Activated CD4-positive, alpha-beta T cell treated with anti-CD3 and anti-CD28 coated beads, Interleukin-2, amount 10 ng/mL, durations not matched to agents 7 days and 5 days (primary cell): ENCODE measurements at places on chromosomes 2 and 18. TPM values are rescaled to one million over a fixed set of nuclear protein-coding genes. Genes with fewer than 3 reads are reported as not detected.

RGPD4 gene
- 0.02 TPM for total RNA-seq

DNA sequence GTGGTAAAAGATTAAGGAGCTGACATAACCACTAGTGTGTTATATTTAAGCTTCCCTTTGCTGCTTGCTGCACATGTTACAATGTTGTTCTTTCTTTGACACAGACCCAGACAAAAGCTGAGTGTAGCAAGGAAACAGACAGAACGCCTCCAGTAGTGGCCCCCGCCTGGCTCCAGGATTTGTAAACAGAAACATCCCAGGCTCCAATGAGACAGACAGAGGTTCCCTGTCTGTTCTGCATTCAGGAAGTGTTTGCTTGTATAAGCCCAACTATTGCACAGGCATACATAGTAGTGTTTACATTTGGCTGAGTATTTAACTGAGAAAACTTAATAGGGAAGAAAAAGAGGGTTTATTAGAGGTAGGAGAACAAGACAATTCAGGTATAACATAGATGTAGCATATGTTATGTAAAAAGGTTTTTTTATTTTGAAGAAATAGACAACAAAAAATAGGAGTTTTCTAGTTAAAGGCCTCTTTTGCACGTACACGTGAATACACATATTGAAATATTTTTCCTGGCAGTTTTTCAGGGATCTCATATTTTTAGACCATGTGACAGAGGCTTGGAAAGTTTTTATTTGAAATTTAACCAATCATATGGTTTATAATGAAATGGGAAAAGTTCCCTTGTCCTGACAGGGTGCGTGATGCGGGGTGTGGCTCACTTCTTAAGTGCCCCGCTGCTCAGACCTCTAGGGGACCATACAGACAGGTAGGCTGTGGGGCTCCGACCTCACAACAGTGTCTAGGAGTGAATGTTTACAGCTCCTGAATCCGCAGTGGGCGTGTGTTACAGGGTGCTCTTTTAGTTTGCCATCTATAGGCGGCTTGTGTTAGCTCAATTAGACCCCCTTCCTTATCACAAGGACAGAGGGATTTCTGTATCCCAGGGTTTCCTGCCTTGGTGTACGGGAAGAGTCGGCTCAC lies 118.4 kb downstream of the BMPR2 start:
- H3K36me3 ChIP-seq, result no peaks in the 10 kb centered on the region
- H3K4me3 ChIP-seq, result no peak overlapping the region
- no peaks in the 10 kb centered on the region for H3K4me1 ChIP-seq
- H3K27ac ChIP-seq, result no peak overlapping the region
- H3K27me3 ChIP-seq, result no peaks in the 10 kb centered on the region

GRCh38 chr2:46993501-46993900 lies 77.9 kb upstream of the MCFD2 start:
- no peak overlapping the region for H3K4me3 ChIP-seq
- H3K4me1 ChIP-seq, result no peaks in the 10 kb centered on the region
- H3K27ac ChIP-seq, result no peak overlapping the region
- H3K27me3 ChIP-seq, result no peaks in the 10 kb centered on the region
- H3K36me3 ChIP-seq, result peaks cover 37% of the 10 kb centered on the region
- DNase-seq, result no peak

KIF5C gene
- total RNA-seq, result 6.1 TPM

- peak; percentile 10 for DNase-seq
- H3K4me1 ChIP-seq, result peaks cover 42% of the 10 kb centered on the region
- H3K27ac ChIP-seq, result peak overlapping the region; percentile 78
- no peak overlapping the region for H3K4me3 ChIP-seq
These were observed 367.3 kb upstream of the HS6ST1 start for GRCh38 chr2:128685841-128686496.

DNA sequence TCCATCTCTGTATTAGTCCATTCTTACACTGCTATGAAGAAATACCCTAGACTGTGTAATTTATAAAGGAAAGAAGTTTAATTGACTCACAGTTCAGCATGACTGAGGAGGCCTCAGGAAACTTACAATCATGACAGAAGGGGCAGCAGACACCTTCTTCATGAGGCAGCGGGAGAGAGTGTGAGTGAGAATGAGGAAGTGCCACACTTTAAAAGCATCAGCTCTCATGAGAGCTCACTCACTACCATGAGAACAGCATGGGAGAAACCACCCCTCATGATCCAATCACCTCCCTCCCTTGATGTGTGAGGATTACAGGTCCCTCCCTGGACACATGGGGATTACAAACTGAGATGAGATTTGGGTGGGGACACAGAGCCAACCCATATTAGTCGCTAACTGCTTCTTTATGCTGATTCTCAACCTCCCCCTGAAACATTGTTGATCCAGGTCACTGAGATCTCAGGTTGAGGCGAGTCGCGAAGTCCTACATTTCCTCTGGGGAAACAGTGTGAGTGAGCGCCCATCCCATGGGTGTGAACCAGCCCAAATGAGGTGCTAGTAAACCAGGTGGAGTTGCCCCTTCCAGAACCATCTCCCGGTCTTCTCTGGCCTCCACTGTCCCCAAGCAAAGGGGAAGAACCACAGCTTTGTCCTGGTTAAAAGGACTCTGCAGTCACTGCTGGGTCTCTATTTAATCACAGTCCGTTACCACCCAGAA lies 123.8 kb downstream of the CAPN13 start:
- no peak overlapping the region for H3K27ac ChIP-seq
- no peak for DNase-seq
- no peaks in the 10 kb centered on the region for H3K36me3 ChIP-seq
- no peaks in the 10 kb centered on the region for H3K4me1 ChIP-seq
- H3K4me3 ChIP-seq, result no peak overlapping the region

DNA sequence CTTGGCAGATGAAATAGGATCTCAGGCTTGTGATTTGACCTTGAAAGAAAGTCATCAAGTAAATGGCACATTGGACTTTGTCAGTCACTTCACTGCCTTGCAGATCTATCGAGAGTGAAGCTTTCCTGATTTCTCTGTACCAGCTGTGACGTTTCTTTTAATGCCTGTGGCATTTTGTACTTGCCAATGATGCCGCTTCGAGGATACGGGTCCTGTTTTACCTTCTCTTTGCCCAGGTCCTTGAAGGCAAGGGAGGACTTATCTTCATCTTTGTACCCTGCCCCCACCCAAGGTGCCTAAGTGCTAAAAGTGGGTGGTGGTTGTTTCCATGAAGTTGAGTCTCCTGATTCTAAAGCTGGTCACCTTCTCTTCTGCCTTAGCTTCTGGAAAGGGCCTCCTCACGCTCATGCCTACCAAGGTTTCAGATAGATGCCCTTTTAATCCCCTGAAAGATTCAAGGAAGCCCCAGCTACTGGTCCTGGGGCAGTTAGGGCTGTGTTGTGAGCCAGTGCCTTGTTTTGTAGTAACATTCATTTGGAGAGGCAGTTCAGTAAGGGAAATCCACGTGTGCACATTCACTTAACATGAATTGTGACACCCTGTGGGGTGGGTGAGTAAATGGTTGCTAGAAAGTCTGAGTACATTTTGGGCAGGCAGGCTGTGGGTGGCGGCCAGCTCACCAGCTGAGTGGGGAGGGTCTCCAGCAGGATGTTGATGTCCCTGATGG lies 6.1 kb downstream of the LBH start:
- H3K36me3 ChIP-seq, result peaks cover 75% of the 10 kb centered on the region
- H3K4me1 ChIP-seq, result peaks cover 79% of the 10 kb centered on the region
- no peak for DNase-seq
- H3K4me3 ChIP-seq, result peak overlapping the region; percentile 4
- no peaks in the 10 kb centered on the region for H3K27me3 ChIP-seq

DNA sequence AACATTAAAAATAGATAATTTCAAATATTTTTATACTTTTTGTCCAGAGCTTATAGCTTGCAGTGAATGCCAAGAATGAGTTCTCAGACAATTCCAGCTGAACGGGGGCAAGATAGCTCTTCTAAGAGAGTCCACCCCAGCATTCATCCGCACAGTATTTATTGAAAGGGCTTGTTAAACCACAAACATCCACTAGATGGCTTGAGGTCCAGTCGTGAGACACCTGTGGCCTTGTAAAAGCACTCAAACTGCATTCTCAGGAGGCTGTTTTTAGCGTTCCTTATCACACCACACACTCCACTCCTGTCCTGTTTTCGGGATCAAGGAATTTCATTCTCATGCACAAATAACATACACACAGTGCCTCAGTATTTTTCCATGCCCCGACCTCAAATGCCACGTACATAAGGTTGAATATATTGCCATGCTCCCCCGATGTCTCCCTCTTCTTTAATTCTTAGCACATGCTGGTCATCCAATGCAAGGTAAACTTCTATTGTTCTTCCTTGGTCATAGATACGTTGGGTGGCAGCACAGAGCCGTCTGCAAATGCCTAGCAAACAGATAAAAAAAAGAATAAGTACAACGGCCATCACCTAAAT lies 47.4 kb downstream of the DNAJC10 start:
- H3K27ac ChIP-seq, result no peak overlapping the region
- H3K36me3 ChIP-seq, result peaks cover 21% of the 10 kb centered on the region
- peak; percentile 18 for DNase-seq
- no peak overlapping the region for H3K4me3 ChIP-seq
- peaks cover 4% of the 10 kb centered on the region for H3K4me1 ChIP-seq

DNA sequence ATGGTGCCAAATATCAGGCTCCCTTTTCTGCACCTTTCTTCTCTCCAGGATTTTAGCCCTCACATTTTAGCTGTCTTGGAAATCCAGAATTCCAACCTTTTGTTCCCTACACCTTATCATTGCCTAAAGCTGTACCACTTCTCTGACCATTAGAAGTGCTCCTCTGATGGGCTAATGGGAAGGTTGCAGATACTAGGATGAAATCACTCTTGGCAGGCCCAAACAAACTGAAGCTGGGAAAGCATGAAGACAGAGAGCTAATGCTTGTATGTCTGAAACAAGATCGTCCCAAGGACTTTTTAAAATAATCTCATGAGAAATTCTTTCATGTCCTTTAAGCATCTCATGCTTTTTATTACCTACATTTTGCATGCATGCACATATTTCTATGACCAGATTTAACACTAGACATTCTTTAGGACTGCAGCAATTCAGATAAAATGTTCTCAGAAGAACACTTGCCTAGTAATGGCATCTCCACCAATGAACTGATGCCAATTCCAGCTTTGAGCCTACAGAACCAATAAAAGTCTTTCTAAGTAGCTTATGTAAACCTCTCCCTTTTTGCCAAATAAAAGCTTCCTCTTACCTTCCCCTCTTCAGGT lies 98.4 kb upstream of the OSR1 start:
- H3K36me3 ChIP-seq, result no peaks in the 10 kb centered on the region
- H3K4me3 ChIP-seq, result no peak overlapping the region
- peaks cover 7% of the 10 kb centered on the region for H3K27me3 ChIP-seq
- no peaks in the 10 kb centered on the region for H3K4me1 ChIP-seq
- no peak for DNase-seq

DNA sequence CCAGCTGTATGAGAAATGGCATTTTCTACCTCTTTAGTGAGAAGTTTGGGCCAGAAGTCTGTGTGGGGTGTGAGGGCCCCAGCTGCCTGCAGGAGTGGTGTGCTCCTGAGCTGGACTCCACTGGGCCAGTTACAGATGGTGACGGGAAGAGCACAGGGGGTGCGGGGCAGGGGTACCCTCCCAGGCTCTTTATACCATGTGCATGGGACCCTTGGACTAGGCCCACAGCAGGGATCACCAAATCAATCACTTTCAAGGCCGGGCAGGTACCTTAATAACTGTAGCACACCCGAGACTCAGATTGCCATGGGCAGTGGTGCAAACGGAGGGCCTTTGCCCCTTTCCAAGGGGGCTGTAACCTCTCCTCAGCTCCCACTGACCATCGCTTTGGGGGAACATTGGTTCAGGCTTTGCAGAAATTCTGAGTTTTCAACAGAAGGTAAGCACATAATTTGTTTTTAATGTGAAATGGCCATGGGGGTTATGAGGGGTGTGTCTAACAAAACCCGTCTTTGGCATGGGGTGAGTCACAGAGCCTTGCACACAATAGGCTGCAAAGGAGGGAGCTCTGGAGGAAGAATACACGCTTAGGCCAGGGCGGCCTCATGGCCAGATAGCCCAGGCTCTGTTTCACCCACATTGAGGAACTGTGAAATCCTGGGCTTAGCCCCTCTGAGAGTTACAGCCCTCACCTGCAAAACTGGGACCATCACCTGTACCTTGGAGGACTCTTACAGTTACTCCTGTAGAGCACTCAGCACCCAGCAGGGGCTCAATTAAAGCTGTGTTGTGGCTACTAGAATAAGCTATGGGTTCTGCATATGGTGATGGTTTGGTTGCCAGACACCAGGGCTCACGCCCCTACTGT lies 141.0 kb upstream of the BCL2L11 start:
- no peaks in the 10 kb centered on the region for H3K4me1 ChIP-seq
- no peak overlapping the region for H3K27ac ChIP-seq
- H3K36me3 ChIP-seq, result no peaks in the 10 kb centered on the region
- no peak overlapping the region for H3K4me3 ChIP-seq
- no peak for DNase-seq

ALKAL2 gene
- total RNA-seq, result not detected

DNA sequence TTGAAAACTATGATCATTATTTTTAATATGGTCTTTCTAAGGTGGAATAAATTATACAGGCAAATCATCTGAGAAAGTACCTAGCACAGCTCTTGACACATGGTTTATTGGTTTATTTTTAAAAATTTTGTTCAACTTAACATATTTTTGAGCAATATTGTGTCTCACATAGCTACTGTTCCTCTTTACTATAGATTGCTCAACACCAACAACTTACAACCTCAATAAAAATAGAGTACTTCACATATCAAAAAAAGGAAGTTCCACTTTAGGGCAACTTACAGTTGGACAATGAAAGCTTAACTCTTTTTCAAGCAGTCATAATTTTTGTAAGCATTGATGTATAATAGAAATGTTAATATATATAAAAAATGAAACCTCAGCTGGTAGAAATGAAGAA lies 440.9 kb upstream of the UBE2E3 start:
- H3K36me3 ChIP-seq, result no peaks in the 10 kb centered on the region
- H3K27me3 ChIP-seq, result no peaks in the 10 kb centered on the region
- H3K27ac ChIP-seq, result no peak overlapping the region
- H3K4me1 ChIP-seq, result no peaks in the 10 kb centered on the region
- no peak for DNase-seq

DNA sequence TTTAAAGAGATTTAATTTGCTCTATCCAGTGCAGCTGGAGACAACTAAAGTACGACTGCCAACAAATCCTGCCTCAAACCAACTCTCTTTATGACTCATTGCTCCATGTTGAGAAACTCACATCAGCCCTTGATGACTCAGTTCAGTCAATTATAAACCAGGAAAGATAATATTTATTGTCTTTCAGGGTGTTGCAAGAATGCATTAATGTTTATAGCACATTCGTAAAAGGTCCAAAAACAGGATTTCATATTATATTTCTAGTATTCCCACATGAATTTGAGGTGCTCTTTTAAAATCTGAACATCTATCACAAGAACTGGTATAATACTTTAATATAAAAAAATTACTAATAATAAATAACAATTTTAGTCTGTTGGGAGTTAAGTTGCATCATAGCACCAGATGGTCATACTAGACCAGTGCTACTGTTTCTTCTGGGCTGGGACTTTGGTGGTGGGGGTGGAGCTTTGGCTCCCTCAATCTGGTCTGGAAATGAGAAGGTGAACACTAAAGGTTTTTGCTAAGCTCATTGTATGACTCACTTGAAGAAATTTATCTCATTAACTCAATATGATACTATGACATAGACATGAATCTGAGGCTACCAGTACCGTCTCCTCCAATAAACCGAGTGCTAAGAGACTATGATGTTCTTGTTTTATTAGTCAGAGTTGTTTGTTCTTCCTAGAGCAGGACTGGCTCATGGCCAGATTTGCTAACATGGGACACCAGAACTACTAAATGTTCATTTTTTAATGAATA lies 26.6 kb upstream of the MAP3K20 start:
- no peak for DNase-seq
- no peaks in the 10 kb centered on the region for H3K36me3 ChIP-seq
- no peak overlapping the region for H3K4me3 ChIP-seq
- no peak overlapping the region for H3K27ac ChIP-seq
- H3K27me3 ChIP-seq, result peaks cover 15% of the 10 kb centered on the region

GRCh38 chr18:8188184-8188583 lies 421.1 kb upstream of the RAB12 start:
- DNase-seq, result no peak
- no peaks in the 10 kb centered on the region for H3K36me3 ChIP-seq
- no peak overlapping the region for H3K27ac ChIP-seq
- no peak overlapping the region for H3K4me3 ChIP-seq
